ENCODE measurements at places on chromosomes 13 and 19.

- DNase-seq = no peak
Measured at GRCh38 chr19:35843676-35844481, 8.4 kb downstream of the NPHS1 start.

GRCh38 chr13:45752510-45752909, 50.4 kb downstream of the CBY2 start:
- DNase-seq = no peak

GRCh38 chr13:99843872-99844271, 127.7 kb downstream of the ZIC5 start:
- no peak for DNase-seq

DNA sequence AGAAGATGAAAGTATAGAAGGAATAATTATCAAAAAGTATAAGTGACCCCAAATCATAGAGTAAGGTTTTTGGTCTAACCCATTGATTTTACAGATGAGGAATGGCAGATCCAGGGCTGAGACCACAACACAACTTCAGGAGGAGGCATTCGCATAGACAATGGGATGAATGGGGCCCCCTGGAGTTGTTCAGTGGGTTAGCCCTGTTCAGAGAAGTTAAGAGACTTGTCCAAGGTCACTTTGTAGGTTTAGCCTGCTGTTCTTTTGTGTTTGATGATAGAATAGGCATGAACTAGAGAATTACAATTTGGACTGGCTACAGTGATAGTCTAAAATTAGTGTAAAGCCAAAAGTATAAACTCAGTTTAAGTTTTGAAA, 233.9 kb downstream of the KCNRG start:
- DNase-seq = no peak

DNA sequence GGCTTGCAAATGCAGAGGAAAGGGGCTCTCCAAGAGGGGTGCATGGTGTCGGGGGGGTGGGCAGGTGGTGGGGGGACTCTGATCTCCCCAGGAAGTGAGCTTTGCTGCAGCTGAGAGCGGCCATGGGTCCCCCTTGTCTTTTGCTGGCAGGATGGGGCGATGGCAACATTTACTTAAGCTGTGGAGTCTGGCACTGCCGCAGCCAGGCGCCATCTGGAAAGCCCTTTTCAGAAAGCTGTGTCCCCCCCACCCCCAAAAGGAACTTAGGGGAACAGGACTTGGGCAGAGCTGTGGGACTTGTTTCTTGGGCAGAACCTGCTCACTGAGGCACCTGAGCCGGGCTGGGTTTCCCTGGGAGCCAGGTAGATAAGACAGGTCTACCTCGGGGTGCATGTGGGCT, 80.7 kb downstream of the ZNF536 start:
- no peak for DNase-seq

DNA sequence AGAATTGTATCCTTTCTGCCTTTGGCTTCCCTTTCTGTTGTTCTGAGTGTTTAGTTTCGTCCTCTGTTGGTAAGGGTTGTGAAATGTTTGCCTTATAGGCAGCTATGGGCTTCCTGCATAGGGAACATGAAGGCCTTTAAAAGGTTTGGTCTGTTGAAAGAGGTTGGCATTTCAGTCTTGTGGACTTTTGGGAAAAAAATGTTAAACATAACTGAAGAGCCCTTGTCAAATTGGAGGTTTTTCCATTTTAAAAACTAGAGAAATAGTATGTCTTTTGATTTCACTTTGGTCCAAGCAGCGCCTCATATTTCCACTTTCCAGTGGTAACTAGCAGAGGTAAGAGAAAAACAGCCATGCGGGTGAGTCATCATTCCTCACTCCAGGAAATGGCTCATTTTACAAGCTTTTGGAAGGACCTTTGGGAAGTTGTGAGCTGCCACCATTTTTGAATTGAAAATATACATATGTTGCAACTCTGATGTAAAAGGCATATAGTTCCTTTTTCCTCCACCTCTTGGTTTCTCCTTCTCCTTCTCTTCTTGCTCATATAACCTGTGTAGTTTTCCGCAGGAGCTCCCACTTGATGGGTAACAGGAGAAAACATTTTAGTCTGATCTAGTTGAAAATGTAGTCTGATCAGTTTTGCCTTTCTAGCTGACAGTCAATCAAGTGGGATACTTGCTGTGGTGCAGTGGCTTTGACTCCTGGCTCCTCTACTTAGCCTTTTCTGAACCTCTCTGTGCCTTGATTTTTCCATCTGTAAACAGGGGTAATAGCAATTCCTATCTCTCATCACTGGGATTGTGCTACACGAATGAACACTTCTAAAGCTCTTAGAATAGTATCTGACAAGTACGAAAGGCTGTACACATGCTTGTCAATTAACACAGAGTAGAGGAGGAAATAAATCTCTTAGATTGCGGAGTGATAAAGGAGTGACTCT, 23.0 kb downstream of the GPC6 start:
- DNase-seq = no peak
